ENCODE measurements at places on chromosomes 16 and 17.

- no peak for DNase-seq
These were observed 1.3 kb downstream of the BICDL2 start for GRCh38 chr16:3035289-3035971.

DNA sequence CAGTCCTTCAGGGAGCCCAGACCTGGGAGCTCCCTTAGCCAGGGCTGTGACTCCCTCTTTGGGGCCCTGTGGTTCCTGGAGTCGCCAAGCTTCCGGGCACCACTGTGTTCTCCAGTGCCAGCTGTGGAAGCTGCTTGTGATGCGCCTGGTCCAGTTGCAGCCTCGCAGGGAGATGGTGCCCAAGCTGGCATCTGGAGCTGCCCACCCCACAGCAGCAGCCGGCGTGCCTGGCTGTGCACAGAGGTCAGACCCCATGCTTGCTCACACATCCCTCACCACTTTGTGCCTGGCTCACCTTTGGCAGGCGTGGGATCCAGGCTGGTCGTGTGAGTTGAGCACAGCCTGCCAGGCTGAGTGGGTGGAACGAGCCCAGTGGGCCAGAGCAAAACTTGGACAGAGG is 18.2 kb downstream of the RHOT1 start:
- no peak for DNase-seq

GRCh38 chr17:67415291-67415690 is 38.2 kb downstream of the PITPNC1 start:
- DNase-seq: no peak

- DNase-seq: no peak
These were observed 80.5 kb downstream of the COPRS start for GRCh38 chr17:31778523-31778922.

DNA sequence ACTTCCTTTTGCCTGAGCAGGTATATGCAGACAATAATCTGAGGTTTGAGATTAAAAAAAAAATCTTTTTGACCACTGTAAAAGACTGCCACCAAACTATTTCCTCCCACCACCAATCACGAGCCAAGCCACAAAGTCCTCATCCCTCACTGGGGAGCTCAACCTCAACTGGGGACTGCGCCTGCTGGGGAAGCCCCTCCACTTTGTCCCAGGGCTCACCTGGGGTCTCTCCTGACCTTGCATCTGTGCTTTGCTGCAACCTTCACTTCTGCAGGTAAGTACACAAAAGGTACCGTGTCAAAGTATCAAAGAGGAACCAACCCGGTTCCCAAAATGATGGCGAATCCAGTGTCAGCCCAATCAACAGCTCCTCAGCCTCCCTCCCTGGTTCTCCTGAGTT is 35.5 kb downstream of the TLE7 start:
- no peak for DNase-seq

DNA sequence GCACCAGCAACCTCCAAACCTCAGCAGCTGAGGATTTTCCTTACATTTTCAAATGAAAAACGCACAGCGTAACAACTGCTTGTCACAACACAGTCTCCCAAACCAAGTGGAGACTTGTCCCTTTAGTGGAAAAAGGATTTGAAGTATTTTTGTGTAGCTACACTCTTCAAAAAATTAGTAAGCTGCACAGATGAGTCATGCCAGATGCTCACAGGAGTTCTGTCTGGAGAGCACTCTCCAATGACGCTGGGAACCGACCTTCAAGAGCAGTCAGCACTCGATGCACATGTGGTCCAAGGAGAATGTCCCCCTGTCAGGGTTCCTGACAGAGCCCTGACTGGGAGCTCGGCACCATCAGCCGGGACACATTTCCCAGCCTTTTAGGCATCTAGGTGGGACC is 39.8 kb downstream of the MAP1LC3B start:
- no peak for DNase-seq

DNA sequence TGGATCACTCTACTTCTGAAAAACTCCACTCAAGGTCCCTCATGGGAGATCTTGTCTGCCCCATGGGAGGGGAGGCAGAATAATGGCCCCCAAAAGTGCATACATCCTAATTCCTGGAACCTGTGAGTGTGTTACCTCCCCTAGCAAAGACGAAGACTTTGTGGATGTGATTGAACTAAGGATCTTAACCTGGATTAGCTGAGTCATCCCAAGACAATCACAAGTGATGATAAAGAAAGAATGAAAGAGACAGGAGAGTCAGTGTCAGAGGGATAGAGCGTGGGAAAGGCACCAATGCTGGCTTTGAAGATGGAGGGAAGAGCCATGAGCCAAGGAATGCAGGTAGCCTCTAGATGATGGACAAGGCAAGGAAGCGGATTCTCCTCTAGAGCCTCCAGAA is 374.7 kb upstream of the DYNLRB2 start:
- no peak for DNase-seq

DNA sequence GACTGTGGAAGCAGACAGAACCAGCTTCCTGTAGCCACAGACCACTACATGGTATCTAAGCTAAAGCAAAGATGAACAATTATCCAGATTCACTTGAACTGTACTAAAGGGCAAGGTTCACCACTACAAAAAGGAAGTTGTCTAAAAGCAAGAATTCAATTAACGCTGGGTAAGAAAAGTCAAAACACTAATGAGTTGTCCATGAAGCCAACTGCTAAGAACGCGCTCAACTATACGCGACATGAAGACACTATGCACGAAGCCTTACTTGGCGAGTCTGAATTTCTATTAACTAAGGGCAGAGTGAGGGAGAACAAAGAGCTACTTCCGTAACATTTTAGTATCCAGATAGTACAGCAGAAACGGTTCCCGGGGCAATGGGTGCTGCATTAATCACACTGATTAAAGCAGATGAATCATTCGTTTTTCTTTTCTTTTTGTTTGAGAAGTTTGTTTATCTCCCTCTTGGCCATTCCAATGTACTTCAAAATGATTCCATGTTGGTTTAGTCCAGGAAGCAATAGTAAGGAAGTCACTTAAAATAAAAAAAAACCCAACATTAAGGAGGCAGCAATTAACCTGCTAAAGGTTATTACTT is 2.8 kb upstream of the RPS15A start:
- DNase-seq: no peak

GRCh38 chr17:57142925-57143324 is 57.9 kb downstream of the AKAP1 start:
- DNase-seq: no peak
